ENCODE measurements at places on chromosomes 13 and 19. TPM values are rescaled to one million over a fixed set of nuclear protein-coding genes. Genes with fewer than 3 reads are reported as not detected.

Gene CBLC
- total RNA-seq: not detected

Gene FOXA3
- not detected for total RNA-seq

Gene ZNF135
- total RNA-seq: 2.7 TPM

Gene ZFP28
- total RNA-seq: 13.4 TPM

Gene ONECUT3
- not detected for total RNA-seq

Gene DBP
- 3.6 TPM for total RNA-seq

Gene ZNF493
- total RNA-seq: 2.5 TPM

Gene ZNF491
- 1.1 TPM for total RNA-seq
